ENCODE measurements at places on chromosomes 2 and 18. TPM values are rescaled to one million over a fixed set of nuclear protein-coding genes. Genes with fewer than 3 reads are reported as not detected.

DNA sequence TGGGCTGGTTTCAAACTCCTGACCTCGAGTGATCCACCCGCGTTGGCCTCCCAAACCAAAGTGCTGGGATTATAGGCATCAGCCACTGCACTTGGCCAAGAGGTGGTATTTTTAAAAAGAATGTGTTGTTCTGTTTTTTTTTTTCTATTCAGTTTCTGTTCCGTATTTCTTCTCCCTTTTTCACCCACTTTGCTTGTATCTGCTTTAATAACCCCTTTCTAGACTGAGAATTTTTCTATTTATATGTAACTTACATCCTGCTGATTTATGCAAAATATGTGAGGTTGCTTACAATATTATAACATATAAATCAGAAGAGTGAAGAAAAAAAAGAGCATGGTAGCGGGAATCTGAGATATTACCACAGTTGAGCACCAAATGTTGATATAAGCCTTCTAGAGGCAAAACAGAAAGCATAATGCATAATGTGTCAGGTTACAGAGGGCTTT, 17.2 kb upstream of the LYPD6B start:
- no peak for DNase-seq

- no peak for DNase-seq
These were observed 165.6 kb upstream of the NABP1 start for GRCh38 chr2:191512216-191512835.

The POTEJ gene
- total RNA-seq, result not detected

The TMEM37 gene
- total RNA-seq, result 9.5 TPM

DNA sequence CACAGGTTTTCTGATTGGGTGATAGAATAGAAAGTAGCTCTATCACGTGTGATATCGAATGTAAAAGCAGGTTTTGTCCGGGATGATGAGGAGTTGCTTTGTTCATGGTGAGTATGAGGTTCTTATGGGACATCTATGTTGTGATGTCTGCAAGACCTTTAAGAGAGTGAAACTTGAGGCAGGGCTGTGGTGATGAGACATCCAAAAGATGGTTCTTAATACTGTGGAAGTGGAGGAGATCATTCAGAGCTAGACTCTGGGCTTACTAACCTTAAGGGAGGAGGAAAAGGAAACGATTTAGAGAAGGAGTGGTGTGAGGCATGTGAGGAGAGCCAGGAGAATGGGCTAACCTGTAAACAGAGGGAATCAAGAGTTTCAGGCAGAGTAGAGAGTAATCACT, 92.0 kb downstream of the WDR7 start:
- DNase-seq, result no peak

GRCh38 chr2:195503208-195503607, 153.8 kb upstream of the SLC39A10 start:
- DNase-seq, result no peak

The SNTG2 gene
- 2.8 TPM for total RNA-seq

DNA sequence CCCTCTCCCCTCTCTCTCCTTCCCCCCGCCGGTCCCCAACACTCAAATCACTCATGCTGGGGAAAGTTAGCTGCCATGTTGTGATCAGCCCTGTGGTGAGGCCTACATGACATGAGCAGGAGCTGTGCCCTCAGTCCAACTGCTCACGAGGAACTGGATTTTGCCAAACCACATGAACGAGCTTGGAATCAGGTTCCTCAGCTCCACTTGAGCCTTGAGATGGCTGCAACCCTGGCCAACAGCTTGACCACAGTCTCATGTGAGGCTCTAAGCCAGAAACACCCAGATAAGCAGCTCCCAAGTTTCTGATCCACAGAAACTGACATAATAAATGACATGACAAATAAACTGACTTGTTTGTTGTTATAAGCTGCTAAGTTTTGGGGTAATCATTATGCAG, 38.4 kb downstream of the ARL4C start:
- DNase-seq, result no peak

The DYSF gene
- 2.2 TPM for total RNA-seq

GRCh38 chr2:169771021-169771420, 27.6 kb upstream of the SSB start:
- DNase-seq, result no peak

- no peak for DNase-seq
These were observed 75.6 kb upstream of the CPO start for GRCh38 chr2:206863716-206864115.

The RSAD2 gene
- 0.35 TPM for total RNA-seq

The MC4R gene
- not detected for total RNA-seq

- DNase-seq, result no peak
These were observed 6.7 kb upstream of the ACAA2 start for GRCh38 chr18:49819823-49820671.

GRCh38 chr2:58553937-58554336, 312.8 kb upstream of the FANCL start:
- DNase-seq, result peak; percentile 81

GRCh38 chr18:13502585-13502984, 223.8 kb downstream of the FAM210A start:
- no peak for DNase-seq

The TSPYL6 gene
- total RNA-seq, result not detected

GRCh38 chr2:188050726-188051125, 240.9 kb upstream of the GULP1 start:
- DNase-seq, result no peak

DNA sequence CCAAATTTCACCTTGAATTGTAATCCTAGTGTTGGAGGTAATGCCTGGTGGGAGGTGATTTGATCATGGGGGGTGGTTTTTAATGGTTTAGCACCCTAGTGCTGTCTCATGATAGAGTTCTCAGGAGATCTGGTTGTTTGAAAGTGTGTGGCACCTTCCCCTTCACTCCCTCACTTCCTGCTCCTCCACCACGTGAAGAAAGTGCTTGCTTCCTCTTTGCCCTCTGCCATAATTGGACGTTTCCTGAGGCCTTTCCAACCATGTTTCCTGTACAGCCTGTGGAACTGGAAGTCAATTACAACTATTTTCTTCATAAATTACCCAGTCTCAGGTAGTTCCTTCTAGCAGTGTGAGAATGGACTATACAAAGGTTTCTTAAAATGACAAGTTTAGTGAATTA, 251.8 kb upstream of the NETO1 start:
- DNase-seq, result no peak
